HEK293T (cell line): ENCODE measurements at places on chromosomes 5 and 9.

- DNase-seq = no peak
Measured at GRCh38 chr5:83450183-83450966, 21.2 kb upstream of the VCAN start.

DNA sequence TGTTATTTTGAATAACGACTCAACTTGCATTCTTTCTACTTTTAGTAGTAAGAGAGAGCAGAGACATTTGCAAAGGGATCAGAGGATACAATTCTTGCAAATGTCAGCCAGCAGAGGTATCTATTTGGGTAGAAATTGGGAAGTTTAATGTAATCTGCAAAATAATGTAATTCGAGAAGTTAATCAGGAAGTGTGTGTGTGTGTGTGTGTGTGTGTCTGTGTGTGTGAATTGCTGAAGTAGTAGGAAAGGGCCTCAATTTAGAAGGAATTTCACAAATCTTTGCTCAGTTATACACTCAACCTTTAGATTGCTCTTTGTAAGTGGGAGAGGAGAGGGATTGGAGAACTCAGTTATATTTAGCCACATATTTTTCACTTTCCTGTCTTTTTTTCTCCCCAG, 11.0 kb upstream of the IFNA1 start:
- DNase-seq = no peak

DNA sequence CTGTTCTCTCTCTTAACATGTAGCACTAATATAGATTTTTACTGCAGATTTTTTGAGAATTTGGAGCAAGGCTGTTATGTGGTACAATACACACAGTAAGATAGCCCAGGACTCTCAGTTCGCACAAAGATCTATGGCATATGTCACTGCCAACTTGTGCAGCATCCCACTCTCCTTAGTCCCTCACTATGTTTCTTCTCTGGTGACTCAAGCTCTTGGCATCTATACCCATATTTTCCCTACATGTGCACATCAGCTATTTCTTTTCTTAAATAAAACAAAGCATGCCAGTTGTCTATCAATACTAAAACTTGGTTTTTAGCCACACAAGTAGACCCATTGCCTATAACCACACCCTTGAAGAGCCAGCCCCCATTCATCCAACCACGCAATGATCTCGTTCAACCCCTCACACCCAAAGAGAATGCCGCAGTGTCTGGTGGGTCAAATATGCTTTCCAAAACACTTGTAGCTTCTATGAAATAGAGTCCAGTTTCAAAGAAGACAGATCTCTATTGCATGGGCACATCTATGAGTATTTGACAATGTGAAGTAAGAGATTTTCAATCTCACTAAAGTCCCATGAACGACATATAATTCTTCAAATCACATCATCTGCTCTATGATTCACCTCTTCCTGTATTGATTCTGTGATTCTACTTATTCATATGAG, 18.2 kb upstream of the IL7R start:
- no peak for DNase-seq

DNA sequence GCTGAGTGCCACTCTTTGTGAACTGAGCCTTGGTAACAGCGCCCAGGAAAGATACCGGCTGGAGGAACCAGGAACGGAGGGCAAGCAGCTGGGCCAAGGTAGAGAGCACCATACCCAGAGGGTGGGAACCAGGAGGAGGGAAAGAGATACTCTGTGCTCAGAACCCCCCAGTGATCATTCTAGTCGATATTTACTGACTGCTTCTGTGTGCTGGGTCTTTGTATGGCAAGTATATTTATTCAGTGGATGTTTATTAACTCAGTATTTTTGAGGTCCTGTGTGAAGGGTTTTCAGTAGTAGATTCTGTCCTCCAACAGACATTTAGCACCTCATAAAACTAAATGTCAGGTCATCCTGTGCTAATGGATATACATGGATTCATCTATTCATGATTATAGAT, 62.3 kb upstream of the RARS1 start:
- no peak for DNase-seq

- DNase-seq = peak; percentile 28
Measured at GRCh38 chr9:15306068-15306756, 804 bp downstream of the TTC39B start.

DNA sequence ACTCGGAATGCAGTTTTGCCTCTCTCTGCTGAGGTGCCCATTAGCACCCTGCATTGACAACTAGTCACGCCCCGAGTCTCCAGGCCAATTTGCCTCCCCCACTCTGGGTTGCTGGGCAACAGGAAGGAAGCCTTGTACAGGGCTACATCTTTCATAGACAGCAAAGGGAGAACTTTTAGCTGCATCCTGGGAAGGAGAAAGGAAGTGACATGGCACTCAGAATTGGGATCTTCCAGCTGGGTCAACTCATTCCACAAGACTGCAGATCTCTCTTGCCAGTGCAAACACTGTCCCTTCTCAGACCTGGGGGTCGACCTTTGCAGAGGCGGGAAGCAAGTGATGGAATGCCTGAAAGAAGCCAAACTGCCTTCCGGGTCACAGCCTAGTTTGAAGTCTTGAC, 282.0 kb downstream of the SLIT3 start:
- DNase-seq = no peak

- no peak for DNase-seq
Measured at GRCh38 chr9:35522187-35522586, 32.3 kb downstream of the RUSC2 start.
